ENCODE measurements at places on chromosomes 2 and 18.
A peak's percentile ranks its signal among the peaks of the same experiment; 100 is the strongest.

GRCh38 chr2:60885683-60886082 lies 4.3 kb downstream of the REL start:
- no peak for DNase-seq

DNA sequence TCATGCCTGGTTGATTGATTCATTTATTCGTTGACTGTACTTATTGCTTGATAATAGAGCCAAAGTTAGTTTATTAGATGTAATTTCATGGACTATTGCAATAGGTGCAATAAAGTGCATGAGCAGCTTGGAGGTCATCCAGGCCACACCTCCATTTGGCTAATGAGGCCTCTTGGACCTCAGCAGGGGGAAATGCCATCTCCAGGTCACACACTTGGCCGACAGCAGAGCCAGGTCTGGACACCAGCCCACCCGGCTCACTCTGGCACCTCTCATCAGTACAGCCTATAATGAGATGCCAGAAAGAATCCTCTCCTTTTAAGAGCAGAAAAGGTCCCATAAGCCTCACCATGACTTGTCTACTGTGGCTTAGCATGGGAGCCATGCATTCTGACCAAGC lies 71.2 kb upstream of the AFF3 start:
- DNase-seq, result no peak

DNA sequence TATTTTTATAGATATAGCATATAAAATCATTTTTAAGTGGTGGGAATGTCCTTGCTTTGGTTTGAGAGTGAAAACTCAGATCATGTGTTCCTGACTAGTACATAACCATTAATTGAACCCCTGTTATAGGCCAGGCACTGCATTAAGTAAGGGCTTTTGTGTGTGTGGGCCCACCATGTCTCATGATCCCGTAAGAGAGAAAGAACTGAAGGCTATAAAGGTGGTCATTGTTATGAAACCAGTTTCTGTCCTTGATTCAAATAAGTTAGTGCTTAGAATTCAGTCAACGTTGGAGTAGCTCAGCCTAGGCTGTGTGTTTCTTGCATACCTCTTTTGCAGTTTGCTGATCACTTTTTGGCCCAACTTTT lies 91.5 kb downstream of the LIMS1 start:
- DNase-seq, result no peak

DNA sequence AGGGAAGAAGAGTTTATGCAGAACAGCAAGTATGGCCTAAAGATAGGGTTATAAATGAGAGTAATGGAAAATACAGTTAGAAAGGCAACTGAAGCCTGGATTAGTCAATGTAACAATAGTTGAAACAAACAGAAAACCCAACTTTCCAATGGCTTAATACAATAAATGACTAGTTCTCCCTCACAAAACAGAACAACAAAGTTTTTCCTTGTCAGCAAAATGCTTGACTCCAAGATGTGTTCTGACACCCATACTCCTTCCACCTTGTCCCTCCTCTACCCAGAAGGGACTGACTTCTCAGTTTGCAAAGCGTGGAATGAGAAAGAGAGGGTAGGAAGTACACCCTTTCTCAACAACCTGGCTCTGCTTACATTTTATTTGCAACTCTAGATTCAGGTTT lies 191.4 kb upstream of the OSR1 start:
- DNase-seq, result no peak

- DNase-seq, result peak; percentile 11
Observed at GRCh38 chr2:149180226-149180875, 141.9 kb downstream of the LYPD6B start.
